ENCODE measurements at places on chromosomes 7 and 10.

DNA sequence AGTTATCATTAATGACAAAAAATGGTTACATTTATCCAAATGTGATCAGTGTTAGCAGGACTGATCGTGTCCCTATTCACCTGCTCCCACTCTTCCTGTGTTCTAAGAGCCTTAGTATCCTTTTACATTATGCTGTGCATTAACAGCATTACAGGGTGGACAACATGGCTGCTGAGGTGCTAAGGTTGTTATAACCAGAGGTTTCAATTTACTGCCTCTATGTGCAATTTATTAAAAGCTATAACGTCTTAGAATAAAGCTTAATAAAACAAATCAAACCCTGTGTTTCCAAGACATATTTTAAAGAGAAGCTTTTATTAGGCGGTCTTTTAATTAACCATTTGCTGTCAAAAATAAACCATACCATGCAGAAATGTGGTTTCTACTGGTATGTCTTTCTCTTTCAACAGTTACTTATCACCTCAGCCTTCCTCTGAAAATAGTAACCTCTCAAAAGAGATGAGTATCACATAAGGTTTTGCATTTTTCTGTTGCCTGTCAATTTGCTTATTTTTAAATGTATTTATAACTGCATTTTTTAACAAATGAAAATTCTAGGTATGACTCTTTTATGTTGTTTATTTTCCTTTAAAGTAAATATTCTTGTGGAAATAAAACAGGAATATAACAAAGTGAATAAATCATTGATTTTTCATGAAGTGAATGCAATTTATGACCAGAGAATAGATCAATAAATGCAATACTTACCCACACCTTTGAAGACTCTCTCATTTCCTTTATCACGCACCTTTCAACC lies 849.8 kb upstream of the SORCS1 start:
- DNase-seq = no peak

- no peak for DNase-seq
Observed at GRCh38 chr7:157559596-157560257, 222.9 kb downstream of the DNAJB6 start.

GRCh38 chr7:55400191-55400590 lies 35.1 kb downstream of the LANCL2 start:
- DNase-seq = no peak

GRCh38 chr7:107505997-107506673 lies 36.3 kb downstream of the GPR22 start:
- DNase-seq = peak; percentile 24

DNA sequence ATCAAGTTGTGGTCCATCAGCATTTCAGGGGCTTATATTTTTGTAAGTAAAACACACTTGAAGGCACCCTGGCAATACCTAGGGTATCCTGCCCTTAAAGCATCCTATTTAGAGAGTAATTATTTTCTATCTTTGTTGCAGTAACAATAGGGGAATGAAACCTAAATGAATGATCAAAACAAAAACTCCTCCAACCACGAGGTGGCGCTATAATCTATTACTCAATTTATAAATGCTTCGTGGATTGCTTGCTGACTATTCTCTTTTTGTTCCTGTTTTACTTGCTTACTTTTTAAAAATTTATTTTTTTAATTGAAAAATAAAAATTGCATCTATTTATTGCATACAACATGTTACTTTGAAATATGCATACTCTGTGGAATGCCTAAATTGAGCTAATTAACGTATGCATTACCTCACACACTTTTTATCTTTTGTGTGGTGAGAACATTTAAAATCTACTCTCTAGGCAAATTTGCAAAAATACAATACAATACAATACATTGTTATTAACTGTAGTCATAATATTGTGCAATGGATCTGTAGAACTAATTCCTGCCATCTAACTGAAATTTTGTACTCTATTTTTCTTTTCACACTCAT lies 147.7 kb upstream of the BMPER start:
- DNase-seq = peak; percentile 66

DNA sequence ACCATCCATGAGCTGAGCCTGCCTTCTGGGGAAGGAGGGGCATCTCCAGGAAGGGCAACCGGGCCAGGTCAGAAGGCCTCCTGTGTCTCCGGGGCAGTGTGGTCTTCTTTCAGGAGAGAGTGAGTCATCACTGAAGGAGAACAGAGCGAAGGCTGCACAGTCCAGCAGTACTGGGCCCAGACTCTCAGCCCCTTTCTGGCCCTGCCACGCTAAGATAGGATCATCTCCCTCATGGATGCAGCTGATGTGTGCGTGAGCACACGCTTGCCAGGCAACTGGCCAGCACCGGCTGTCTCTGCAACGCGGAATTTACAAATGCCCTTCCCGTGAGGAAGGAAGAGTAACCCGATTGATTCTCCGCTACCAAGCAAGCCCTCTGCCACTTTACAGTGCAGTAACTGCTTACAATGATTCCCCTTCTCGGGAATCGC lies 328.2 kb downstream of the TNS3 start:
- DNase-seq = peak; percentile 70

GRCh38 chr7:29859524-29860185 lies 53.3 kb downstream of the WIPF3 start:
- no peak for DNase-seq

- peak; percentile 44 for DNase-seq
Observed at GRCh38 chr7:4633012-4633411, 49.1 kb upstream of the FOXK1 start.

DNA sequence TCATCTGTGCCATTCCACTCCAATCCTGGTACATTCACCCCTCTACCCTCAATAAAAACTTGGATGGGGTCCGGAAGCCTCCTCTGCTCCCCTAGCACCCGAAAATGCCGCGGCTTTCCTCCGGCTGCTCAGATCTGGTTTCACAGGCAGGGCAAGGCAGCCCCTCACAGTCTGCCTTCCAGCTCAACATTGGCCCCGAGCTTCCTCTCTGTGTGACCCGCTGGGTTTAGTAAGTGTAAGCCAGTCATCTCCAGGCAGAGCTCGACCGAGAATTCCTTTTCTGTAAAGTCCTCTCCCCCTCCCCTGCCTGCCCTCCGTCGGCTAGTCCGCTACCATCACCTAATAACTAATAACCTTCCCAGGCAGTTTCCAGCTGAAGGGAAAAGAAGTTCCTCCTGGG lies 3.4 kb downstream of the INHBA start:
- peak; percentile 52 for DNase-seq

- DNase-seq = no peak
Observed at GRCh38 chr10:132861116-132861691, 75.3 kb upstream of the NKX6-2 start.

GRCh38 chr7:27685209-27685608 lies 22.5 kb upstream of the HIBADH start:
- no peak for DNase-seq

DNA sequence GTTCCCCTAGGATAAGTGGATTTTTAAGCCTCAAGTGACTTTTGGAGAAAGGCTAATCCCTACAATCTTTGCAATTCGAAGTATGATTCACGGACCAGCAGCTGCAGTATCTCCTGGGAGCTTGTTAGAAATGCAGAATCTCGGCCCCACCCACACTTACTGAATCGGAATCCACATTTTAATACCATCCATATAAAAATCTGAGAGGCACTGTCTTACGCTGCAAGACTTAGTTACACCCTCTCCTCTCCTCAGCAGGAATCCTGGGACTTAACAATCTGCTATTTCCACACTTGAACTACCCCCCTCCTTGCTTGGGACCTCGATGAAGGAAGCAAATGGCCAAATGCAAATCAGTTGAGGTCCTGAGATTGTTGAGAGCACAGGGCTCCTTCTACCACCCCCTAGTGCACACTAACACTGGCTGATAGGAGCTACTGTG lies 21.0 kb downstream of the ITPRIP start:
- DNase-seq = no peak

- peak; percentile 54 for DNase-seq
Observed at GRCh38 chr10:81019029-81019890, 481.6 kb downstream of the SH2D4B start.

DNA sequence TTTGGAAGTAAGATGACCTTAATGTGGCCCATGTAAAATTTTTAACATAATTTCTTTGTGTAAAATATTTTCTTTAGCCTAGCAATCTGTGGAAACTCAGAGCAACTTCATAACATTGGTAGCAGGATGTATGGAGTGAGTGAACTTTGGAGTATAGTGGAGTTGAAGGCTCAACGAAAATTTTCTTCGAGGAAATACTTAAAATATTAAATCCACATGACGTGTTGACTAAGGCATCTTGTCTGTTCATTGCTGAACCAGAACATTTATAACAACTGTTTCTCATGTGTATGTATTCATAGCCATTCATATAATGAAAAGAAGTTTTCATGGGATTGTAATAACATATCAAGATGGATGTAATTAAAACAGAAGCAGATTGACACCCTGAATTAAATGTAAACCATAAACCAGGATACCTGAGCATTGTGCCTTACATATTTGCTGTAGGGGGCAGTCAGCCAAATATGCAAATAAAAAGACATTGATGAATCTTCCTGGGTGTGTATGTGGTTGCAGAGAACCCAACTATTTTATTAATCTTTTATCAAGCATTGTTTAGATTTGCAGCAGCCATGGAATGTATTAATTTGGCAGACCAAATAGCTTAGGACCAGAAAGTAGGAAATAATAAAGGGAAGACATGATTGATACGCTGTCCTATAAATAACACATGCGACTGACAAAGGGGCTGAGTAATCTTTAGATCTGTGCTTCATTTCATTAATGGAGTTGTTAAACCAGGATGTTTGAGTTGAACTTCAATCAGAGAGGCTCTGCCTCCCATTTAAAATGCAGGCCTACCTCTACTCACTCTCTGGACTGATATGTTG lies 11.5 kb downstream of the AUTS2 start:
- no peak for DNase-seq

GRCh38 chr7:124597509-124597908 lies 168.1 kb downstream of the GPR37 start:
- DNase-seq = no peak

DNA sequence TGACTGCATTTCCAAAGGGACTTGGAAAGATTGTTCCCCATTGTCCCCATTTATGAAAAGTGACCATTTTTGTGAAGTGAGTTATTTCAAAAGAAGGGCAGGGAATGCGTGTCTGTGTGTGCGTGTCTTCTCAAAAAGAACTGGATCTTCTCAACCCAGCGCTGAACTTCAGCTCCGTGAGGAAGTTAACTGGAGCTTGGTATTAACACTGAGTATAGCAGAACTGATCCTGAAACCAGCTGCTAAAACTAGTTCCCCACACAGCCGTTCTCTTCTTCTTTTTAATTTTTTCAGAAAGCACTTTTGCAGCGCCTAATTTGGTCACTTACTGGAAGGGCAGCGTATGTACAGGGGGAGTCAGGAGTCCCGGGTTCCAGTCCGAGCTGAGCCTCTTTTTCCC lies 45.8 kb upstream of the PLEKHA1 start:
- no peak for DNase-seq

GRCh38 chr7:883055-884021 lies 7.0 kb downstream of the GET4 start:
- DNase-seq = no peak

DNA sequence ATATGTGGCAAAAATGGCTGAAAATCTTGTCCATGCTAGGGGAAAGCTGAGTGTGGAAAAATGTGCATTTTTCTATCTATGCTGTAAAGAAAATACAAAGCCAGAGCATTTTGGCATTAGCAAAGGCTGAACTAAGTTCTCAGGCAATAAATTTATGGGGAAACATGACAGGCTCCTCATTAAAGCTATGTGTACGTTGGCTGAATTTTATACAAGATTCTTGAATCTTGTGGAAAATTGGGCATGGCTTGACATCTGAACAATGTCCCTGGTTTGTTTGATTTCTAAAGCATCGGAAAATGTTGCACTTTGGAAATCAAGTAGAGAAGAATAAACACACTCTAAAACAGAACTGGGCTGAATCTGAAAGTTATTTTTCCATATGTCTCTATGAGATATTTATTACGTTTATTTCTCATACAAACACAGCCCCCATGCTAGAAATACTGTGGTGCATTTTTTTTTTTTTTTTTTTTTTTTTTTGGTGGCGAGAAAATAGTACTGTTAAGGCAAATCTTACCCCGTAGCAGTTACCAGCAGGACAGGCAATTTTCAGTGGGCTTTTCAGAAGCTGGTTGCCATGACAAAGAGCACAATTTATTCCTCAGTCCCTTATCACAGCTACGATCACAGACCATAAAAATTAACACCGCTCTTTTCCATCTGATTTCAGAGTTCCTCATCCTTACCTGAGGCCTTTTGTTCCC lies 16.9 kb downstream of the CPA1 start:
- no peak for DNase-seq

GRCh38 chr10:122565766-122566206 lies 5.2 kb downstream of the DMBT1 start:
- peak; percentile 89 for DNase-seq

GRCh38 chr7:113649556-113649955 lies 269.3 kb downstream of the PPP1R3A start:
- no peak for DNase-seq

- no peak for DNase-seq
Observed at GRCh38 chr10:128422999-128423398, 296.8 kb upstream of the MKI67 start.

DNA sequence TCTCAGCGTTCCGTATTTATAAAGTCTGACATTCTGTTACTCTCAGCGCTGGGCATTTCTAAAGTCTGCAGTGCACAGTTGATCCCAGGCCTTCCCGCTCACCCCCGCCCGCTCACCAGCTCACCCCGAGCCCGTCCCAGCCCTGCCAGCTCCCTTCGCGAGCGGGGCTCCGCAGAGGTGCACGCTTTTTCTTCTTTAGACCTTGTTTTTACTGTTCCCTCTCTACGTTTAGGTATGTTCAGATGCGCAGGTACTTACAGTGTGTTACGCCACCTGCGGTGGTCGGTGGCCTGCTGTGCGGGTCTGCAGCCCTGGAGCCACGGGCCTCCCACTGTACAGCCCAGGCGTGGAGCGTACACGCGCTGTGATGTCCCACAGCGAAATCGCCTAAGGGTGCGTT lies 28.8 kb downstream of the NKX6-2 start:
- no peak for DNase-seq

DNA sequence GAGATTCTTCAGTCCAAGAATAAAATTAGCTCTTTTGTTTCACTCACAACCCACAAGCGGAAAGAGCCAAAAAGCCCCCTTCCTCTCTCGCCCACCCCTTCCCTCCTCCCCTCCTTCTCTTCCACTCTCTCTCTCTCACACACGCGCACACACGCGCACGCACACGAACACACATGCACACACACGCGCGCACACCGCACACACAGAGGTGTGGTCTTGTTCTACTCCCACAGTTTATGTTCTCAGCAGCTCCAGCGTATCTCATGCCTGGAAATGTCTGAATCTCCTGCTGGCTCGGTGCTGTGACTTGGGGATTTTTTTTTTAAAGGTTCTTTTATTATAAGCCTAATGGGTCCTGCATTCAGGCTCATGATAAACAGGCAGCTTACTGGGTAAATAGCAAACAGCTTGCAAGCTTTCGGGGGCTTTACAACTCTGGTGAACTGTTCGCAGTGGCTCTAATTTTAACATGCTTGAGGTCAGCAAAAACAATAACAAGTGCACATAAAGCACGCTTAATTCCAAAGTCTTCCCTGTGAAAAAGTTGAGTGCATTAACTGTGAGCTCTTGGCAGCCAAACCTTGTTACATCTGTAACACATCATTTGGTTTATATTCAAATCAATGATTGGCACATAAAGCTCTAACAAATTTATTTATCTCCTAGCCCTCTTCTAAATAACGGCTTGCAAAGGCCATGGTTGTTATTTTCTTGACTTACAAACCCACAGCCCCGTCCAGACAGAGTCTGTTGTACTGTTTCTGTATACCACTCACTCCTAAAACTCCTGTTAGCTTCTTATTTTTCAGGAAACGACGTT lies 424.1 kb upstream of the MGMT start:
- no peak for DNase-seq

Measured in astrocyte of the spinal cord (primary cell).